Epithelial cell of proximal tubule (primary cell): ENCODE measurements at places on chromosomes 6 and 20.

DNA sequence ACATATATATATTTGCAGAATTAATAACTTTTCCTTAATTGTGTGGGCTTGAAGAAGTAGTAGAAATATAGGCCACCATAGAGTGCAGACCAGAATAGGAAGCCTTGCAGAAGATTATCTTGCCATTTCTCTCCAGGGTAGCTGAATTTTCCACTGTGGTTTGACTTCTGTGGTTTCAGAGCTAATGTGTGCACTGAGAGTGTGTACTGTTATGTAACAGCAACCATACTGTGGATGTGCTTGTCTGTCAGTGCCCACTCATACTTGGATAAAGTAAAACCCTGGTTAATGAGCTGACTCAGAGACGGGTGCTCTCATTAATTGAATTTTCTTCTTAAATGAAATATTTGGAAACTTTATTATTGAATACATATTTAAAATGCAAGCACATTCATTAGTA is 57.2 kb downstream of the CEP43 start:
- DNase-seq: peak; percentile 12

DNA sequence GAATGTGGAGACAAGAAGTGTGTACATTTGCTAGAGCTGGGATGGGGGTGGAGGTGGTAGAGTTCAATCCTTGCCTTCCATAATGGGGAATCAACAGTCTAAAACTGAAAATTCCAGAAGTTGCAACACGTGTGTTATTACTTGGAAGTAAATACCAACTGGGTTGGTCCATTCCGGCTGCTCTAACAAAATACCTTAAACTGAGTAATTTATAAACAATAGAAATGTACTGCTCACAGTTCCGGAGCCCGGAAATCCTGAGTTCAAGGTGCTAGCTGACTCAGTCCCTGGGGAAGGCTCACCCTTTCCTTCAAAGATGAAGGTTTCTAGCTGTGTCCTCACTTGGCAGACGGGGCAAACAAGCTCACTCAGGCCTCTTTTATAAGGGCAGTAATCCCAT is 59.0 kb downstream of the RIN2 start:
- DNase-seq: peak; percentile 60

DNA sequence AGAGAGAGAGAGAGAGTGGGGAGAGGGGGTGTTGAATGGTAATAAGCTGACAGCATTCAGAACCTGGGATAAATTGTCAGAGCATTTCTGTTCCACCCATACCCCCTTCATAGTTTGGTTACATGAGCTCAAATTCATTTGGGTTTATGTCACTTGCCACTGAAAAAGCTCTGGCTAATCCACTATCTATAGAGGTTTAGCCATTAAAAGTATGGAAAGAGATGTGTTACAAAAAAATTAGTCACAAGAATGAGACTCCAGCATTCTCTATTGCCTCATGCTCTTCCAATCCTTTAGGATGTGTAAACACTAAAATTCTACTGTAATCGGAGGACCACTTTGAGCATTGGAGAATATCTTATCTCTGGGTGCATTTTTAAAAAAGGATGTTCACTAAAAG is 297.6 kb upstream of the TCF21 start:
- no peak for DNase-seq

- DNase-seq: no peak
These were observed 27.1 kb downstream of the PTGIS start for GRCh38 chr20:49540687-49541435.

- no peak for DNase-seq
These were observed 189.6 kb downstream of the GJA10 start for GRCh38 chr6:90083891-90084290.

DNA sequence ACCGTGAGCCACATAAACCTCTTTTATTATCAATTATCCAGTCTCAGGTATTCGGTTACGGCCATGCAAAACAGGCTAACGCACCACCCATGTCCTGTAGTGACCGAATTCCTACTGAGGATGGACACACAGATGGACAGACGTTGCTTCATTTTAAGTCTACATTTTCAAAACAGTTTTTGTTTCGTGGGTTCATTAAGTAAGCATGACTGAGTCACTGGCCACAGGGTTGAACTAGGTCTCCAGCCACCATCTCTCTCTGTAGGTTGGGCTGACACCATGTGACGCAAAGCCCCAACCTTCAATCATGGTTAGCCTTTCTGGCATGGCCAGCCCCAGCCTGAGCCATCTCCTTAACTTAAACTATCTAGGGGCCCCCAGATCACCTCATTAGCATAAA is 110.0 kb upstream of the SLC22A23 start:
- no peak for DNase-seq

DNA sequence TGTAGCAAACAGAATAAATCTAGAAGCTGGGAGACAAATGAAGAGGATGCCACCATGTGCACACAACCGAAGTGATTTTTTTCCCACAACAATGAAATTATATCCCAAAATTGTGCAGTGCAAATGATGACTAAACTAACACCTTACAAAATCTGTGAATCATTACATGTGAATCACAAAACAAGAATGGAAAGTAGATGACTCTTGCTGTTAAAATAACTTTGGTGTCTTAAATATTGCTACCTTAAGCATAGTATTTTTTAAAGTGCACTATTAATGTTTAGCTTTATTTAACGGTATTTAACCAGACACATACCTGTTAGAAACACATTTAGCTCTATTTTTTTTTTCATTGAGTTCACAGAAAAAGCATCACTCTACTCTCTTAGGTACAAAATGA is 190.8 kb downstream of the TBC1D32 start:
- DNase-seq: no peak

GRCh38 chr6:119241111-119241465 is 108.5 kb downstream of the MAN1A1 start:
- peak; percentile 48 for DNase-seq

GRCh38 chr6:82270881-82271635 is 23.5 kb upstream of the IBTK start:
- DNase-seq: no peak

GRCh38 chr6:41171908-41172307 is 9.0 kb upstream of the TREM2 start:
- no peak for DNase-seq

- no peak for DNase-seq
These were observed 36.9 kb upstream of the EPB41L1 start for GRCh38 chr20:36117638-36118037.

DNA sequence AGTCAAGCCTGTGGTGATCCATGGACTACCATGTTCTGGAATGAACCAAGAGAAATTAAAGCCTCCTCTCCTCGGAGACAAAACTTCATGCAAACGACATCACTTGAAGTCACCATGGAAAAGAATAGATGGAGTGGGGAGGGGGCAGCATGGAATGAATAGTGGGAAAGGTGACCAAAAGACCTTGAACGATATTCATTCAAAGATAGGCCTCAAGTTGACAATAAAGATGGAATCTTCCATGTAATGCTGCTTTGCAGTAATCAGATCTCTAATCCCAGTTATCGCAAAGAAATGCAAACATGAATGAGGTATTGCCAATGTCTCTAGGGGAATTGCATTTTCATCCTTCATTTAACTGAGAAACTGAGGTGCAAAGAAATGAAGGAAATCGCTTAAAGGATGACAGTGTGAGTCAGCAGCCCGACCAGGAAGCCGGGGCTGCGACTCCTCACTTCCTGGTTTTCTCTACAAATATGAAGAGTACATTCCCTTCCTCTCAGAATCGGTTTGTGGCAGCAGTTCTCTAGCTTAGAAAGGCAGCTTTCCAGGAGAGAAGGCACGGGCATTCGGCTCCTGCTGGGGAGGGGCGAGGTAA is 65.6 kb upstream of the RREB1 start:
- no peak for DNase-seq

DNA sequence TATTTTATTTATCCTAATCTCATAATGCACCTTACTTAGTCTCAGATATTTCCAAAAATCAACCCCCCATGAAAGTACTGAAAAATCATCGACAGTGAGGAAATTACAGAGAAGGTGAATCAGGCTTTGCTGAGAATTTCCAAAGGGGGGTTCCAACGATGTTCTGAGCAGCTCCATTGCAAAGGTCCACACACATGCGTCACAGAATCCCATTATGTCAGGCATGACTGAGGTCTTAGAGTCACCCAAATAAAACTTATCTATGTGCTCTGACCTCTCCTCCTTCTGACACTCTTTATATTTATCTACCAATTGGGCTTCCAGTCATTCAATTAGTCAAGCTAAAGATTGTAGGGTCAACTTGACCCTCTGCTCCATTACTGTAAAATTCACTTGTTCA is 12.7 kb upstream of the LRRN4 start:
- no peak for DNase-seq

- DNase-seq: no peak
These were observed 20.6 kb downstream of the TMEM242 start for GRCh38 chr6:157302736-157303135.

DNA sequence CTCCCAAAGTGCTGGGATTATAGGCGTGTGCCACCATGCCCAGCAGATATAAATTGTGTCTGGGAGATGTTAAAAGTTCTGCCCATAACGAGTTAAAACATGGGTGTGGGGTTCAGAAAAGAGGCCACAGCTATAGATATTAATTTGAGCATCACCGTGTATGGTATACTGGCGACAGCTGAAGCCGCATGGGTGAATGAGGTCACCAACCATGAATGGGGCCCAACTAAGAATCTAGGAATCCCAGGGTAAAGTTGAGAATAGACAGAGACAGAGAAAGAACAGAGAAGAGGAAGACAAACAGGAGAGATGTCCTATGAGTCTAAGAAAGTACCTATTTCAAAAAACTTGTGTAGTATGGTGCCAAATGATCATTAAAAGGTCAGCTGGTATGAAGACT is 50.9 kb downstream of the ILRUN start:
- DNase-seq: no peak

DNA sequence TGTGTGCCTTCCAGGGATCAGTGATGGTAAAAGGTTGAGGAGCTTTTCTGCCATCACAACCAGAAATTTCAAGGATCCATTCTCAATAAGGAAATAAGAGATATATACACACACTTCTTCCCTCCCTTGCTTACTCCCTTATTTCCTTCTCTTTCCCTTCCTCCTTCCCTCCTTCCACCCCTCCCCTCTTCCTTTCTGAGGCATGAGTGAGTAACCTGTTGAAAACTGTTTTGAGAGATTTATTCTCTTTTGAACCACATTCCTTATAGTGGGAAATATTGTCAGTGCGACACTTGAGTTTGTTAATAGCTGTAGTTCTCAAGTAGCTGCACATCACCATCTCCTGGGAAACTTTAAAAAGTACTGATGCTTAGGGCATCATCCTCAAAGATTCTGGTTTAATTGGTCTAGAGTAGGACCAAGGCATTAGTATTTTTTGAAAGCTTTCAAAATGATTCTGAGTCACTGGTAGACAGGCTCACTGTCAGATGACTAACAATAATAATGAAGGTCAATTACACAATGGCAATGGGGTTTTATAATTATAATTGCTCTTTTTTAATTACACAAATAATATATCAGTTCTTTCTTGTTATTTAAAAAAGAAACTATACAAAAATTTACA is 109.9 kb downstream of the POPDC3 start:
- no peak for DNase-seq

DNA sequence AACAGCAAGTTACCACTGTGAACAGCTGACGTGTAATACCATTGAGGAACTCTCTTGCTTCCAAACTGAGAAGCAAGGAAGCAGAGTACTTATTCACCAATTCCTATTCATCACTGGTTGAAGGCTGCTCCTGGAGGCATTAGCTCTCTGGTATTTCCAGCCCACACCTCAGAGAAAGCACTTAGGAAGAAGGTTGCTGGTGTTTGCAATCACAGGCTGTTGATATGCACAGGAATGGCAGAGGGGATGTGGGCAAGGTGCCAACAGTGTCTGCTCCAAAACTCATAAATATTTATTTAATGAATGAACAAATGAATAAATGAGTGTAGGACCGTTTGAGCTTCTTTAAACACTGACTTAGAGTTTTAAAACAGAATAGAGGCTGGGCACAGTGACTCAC is 6.9 kb upstream of the RRBP1 start:
- DNase-seq: no peak

DNA sequence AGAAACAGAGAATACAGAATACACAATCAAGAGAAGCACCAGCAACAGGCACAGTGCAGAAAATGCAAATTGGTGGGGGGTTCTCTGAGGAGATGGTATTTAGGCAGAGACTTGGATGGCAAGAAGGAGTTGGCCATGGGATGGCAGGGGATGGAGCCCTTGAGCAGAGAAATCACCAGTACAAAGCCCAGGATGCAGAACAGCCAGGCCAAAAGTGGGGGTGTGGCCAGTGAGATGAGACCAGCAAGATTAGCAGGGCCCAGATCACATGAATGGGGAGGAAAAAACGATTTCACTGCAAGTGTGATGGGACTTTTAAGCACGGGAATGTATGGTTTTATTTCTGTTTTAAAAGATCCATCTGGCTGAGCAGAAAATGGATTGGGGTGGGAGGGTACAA is 63.4 kb downstream of the TRAM2 start:
- DNase-seq: no peak

DNA sequence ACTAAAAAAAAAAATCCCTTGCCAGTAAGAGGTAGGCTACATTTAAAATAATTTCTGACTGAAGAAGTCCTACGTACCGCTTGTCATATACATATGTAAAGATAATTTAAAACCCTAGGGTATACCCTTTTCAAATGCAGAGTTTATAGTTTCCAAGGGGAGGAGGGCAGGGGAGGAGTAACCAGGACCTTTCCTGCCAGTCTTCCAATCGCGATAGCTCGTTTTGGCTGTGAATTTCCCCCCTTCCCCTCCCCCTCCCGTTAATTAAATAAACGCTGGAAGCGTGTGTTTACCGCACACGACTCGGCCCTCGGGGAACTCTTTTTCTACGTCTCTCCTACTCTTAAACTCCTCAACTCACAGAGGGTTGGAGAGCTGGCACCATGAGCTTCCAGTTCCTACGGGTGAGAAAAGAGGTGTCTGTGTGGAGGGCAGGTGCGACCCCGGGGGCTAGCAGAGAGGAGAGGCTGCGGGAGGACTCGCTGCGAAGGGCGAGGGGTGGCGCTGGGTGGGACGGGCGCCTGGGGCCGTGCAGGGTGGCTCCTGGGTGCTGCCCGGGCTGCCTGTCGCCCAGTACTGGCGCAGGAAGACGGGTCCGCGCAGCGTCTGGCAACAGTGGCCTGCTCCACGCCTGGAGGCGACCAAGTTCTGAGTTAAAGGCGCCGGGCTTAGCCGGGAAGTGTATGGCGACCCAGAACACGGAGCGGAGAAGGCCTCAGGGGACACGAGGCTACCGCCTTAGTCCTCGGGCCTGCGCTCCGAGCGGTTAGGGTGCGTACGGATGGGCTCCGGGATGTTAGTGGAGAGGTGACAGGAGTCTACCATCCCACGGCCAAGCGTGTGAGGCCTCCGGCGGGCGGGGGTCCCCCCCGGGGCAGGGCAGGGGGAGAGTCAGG is 4.1 kb upstream of the TFAP2C start:
- DNase-seq: no peak

- no peak for DNase-seq
These were observed 16.4 kb upstream of the CCDC28A start for GRCh38 chr6:138757136-138757535.
